ENCODE measurements at places on chromosomes 3 and 15. TPM values are rescaled to one million over a fixed set of nuclear protein-coding genes. Genes with fewer than 3 reads are reported as not detected.

KLHL6 gene
- under 0.01 TPM for total RNA-seq

TRIM71 gene
- total RNA-seq: not detected

C3orf22 gene
- not detected for total RNA-seq

GOLGA8R gene
- total RNA-seq: 2.7 TPM

GOLGB1 gene
- 67.1 TPM for total RNA-seq

LYZL4 gene
- total RNA-seq: not detected

SLC51A gene
- not detected for total RNA-seq

SCN11A gene
- total RNA-seq: not detected

WDR93 gene
- total RNA-seq: 0.16 TPM

SLC24A5 gene
- total RNA-seq: not detected

EIF3J gene
- 13.3 TPM for total RNA-seq

SLC22A14 gene
- under 0.01 TPM for total RNA-seq

PLA2G4D gene
- not detected for total RNA-seq

C2CD4B gene
- not detected for total RNA-seq

CHRNB4 gene
- not detected for total RNA-seq

DOCK3 gene
- 0.16 TPM for total RNA-seq

RARRES1 gene
- total RNA-seq: 174 TPM

FAM227B gene
- total RNA-seq: 3.8 TPM

ILDR1 gene
- not detected for total RNA-seq

GP9 gene
- not detected for total RNA-seq

STX19 gene
- not detected for total RNA-seq

PLA2G4F gene
- total RNA-seq: under 0.01 TPM

DGKG gene
- 2.5 TPM for total RNA-seq

SEMA5B gene
- not detected for total RNA-seq

BBS4 gene
- total RNA-seq: 17.1 TPM

GOLGA6L9 gene
- 1.7 TPM for total RNA-seq

LSAMP gene
- total RNA-seq: 10.7 TPM

ZNF80 gene
- not detected for total RNA-seq

INSYN1 gene
- 2.5 TPM for total RNA-seq

TMEM212 gene
- total RNA-seq: not detected

SNTN gene
- not detected for total RNA-seq

AADAC gene
- total RNA-seq: 0.09 TPM

OCA2 gene
- not detected for total RNA-seq

EBLN2 gene
- 3.3 TPM for total RNA-seq

IMPDH2 gene
- total RNA-seq: 394 TPM

FGF12 gene
- total RNA-seq: not detected

CEMIP gene
- 27.4 TPM for total RNA-seq

ANKRD34C gene
- total RNA-seq: not detected

CATSPER2 gene
- 1.3 TPM for total RNA-seq

HRG gene
- not detected for total RNA-seq

CYP1A1 gene
- total RNA-seq: 0.32 TPM

ATP2C1 gene
- 186 TPM for total RNA-seq

DCP1A gene
- total RNA-seq: 13.0 TPM

TM4SF18 gene
- total RNA-seq: under 0.01 TPM

SEMA6D gene
- 4.9 TPM for total RNA-seq

CEP19 gene
- 2.5 TPM for total RNA-seq

CCR5 gene
- not detected for total RNA-seq

MUC4 gene
- total RNA-seq: 0.16 TPM

PRICKLE2 gene
- 34.5 TPM for total RNA-seq

KCNH8 gene
- not detected for total RNA-seq

All from bronchial smooth muscle cell (primary cell).